ENCODE measurements at places on chromosomes 11 and 22.

GRCh38 chr11:110362971-110363509, 66.6 kb upstream of the RDX start:
- DNase-seq: peak; percentile 94

- peak; percentile 85 for DNase-seq
These were observed 1.7 kb downstream of the ANKRD13D start for GRCh38 chr11:67290801-67291200.

- no peak for DNase-seq
These were observed 29.1 kb downstream of the LIMK2 start for GRCh38 chr22:31241200-31241599.

DNA sequence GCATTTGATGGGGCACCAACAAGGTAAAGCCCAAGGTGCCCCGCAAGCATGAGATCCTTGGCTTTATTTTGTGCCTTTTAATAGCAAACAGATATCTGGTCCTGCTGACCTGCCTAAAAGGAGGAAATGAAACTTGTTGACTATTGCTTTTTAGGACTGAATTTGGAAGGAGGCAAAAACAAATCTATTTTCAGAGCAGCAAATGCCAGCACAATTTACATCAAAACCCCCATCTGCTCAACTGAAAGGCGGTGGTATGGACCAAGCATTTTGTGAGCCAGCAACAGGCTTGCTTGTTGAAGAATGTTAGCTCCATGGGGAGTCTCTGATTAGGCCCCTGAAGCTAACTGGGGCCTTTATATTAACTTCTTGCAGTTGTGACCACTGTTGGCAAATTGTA, 192.6 kb upstream of the E2F8 start:
- no peak for DNase-seq

DNA sequence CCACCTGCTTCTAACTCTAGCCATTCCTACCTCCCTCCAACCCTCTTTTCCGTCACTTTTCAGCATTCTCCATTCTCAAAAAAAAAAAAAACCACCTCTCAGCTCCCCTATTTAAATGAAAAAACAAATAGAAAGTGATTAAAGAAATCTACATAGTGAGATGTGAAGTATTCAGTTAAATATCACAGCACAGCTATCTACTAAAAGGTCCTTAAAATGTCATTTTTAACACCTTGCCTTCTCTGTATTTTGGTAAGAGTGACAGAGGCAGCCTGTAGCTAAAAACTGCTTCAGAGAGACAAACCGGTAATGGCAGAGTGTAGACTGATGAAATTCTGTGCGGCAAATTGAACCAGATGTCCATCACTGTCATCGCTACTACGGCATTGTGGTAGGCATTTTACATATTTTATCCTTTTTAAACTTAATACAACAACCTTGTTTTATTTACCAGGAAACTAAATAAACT, 346 bp upstream of the ALG9 start:
- no peak for DNase-seq

DNA sequence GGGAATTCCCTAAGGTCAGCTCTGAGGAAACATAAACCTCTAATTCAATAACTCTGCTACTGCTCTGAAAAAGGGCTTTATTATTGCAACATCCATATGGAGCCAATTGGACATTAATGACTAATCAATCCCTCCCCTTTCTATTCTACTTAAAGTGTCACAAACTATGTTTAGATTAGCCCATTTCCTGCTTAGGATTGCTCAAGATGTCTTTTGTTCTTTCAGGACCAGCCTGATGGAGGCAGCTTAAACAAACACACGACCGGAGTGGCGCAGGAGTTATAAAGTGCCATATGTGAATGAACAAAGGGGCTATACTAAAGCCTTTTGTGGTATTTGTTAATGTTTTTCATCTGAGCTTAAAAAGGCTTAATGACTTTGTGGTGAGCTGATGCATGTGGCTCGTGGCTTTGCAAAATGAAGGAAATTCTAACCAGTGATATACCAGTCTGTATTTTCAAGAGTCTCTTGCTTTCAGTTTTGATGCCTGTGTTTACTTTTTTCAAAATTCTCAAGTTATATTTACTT, 354.4 kb downstream of the SOX6 start:
- no peak for DNase-seq

All from ELF-1 (cell line).